ENCODE measurements at places on chromosomes 3 and 15.

GRCh38 chr15:59594493-59594942 is 17.1 kb upstream of the GCNT3 start:
- no peak for DNase-seq

GRCh38 chr3:9091486-9092235 is 128.4 kb upstream of the RAD18 start:
- DNase-seq = no peak

DNA sequence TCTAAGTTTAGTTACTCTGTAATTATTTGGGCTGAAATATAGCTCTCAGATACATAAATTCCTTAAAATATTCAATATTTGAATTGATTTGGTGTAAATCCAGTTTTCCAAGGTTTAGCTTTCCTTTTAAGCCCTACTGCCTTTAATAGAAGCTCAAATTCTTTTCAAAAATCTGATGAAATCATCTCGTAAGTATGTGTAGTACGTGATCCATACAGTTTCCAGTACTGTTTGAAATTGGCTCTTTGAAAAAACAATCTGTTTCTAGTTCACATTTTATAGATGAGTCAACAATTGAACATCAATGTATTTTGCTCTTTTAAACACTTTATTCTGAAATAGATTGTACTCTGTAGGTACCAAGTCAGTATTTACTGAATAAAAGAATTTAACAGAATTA is 84.2 kb downstream of the LRRC49 start:
- no peak for DNase-seq

DNA sequence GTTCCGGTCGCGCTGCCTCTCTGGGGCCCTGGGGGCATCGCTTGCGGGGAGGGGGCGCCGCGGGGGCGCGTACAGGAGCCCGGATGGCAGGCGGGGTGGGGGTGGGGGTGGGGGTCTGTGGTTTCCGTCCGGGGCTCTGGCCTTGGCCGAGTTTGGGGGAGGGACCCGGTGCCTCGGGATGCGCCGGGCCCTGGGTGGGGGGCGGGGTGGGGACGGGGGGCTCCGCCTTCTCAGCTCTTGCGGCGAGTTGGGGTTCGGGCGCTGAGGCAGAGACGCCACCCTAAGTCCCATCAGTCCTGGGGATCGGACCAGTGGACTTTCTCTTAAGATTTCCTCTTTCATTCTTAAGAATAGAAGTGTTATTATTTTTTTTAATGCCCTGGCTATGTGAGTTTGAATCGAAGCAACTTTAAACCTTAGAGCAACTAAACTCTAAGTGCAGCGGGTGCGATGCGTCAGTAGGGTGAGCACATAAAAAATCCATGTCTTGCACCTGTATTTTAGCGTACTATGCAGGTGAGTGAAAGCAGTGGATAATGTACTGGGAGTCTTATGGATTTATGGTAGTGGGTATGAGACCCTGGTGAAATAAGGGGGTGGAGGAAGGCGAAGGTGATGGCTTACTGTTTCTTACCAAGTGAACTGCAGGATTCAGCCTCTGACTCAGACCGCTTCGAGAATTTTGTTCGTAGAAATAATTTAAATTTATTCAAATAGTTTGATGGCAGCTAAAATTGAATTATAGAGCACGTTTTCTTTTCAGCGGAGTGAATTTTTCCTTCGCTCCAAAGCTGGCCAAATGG is 762 bp downstream of the CTNNB1 start:
- peak; percentile 27 for DNase-seq

- no peak for DNase-seq
These were observed 1.3 kb downstream of the TOP2B start for GRCh38 chr3:25663347-25663868.

GRCh38 chr15:40325700-40326099 is 2.2 kb downstream of the INAFM2 start:
- no peak for DNase-seq

DNA sequence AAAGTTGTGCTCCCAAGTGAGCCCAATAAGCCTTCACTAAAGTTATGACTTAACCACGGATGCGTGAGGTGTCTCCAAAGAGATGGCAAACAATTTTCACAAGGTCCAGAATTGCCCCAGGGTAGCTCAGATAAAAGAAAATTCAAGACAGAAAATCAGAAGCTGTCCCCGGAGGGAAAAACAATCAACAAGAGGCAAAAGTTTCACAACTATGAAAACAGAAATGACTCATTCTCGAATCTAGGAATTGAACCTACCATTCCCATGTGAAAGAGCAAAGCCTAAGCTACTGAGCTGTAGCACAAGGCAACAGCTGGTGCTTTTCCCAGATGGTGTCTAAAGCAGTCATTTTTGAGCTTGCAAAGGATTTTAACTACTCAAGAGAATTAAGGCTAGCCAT is 33.5 kb upstream of the MKRN3 start:
- DNase-seq = no peak

- DNase-seq = no peak
These were observed 66.8 kb upstream of the BLM start for GRCh38 chr15:90650117-90650955.

- no peak for DNase-seq
These were observed 41.2 kb downstream of the CEP63 start for GRCh38 chr3:134527037-134527436.

- no peak for DNase-seq
These were observed 544 bp upstream of the GATM start for GRCh38 chr15:45378913-45379262.

DNA sequence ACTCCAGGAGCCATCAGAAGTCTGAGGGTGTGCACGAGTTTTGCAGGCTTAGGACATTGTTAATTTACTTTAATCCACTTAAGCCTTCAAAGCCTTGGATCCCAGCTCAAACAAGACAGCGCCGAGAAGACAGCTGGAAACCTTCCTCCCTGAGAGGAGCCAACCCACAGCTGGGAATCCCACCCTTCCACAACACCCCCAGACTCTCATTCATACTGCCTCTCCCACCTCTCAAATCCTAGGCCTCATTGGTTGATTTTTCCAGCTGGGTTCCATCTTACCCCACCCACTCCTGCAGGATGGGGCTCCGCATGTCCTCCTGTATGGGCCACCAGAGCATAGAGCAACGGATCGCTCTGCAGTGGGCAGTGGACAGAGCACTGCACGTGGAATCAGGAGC is 80.4 kb downstream of the SEMA5B start:
- DNase-seq = no peak

GRCh38 chr15:37134699-37135131 is 34.4 kb upstream of the MEIS2 start:
- no peak for DNase-seq

- no peak for DNase-seq
These were observed 3.8 kb downstream of the NRROS start for GRCh38 chr3:196643201-196643749.

- no peak for DNase-seq
These were observed 164.7 kb downstream of the SQOR start for GRCh38 chr15:45799508-45799907.

GRCh38 chr15:48696627-48697312 is 51.3 kb upstream of the FBN1 start:
- DNase-seq = no peak

- DNase-seq = no peak
These were observed 451.9 kb downstream of the FOXP1 start for GRCh38 chr3:71131375-71132314.

GRCh38 chr3:100108464-100109079 is 5.7 kb downstream of the FILIP1L start:
- DNase-seq = no peak

DNA sequence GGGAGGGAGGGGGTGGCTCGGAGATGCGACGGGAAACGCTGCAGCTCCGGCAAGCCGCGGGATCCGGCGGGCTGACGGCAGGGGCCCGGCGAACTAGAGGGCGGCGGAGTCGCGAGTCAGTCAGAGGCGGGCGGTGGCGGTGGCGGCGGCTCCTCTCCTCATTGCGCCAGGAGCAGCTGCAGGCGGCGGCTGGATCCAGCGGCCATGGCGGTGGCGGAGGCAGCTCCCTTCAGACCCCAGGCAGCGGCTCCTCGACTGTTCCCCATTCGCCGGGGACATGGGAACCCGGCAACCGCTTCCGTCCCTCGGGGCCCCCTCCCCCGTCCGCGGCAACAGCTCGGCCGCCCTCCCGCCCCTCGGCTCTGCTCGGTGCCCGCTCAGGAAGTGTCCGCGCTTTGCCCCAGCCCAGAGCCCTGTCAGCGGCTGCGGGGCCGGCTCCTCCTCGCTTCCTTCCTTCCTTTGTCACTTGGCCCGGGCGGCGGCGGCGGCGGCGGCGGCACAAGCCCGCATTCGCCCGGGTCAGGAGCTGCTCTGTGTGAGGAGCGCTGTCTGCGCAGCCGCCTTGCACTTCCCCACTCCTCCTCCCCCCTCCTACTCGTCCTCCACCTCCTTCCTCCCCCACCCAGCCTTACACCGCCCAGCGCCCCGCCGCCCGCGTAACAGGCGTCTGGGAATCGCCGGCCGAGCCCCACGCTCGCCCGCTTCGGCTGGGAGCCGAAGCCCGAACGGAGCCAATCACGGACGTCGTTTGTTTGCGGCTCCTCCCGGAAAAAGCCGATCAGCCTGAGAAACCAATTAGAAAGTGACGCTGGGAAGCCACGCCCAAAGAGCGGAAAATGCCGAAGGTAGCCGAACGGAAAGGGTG is at the start of gene GSK3B:
Gene GSK3B, minus strand, starts transcription at position 537 of the 865 bp plus-strand sequence. CDS start 1,013 bp downstream, outside the sequence.
- DNase-seq = peak; percentile 69

DNA sequence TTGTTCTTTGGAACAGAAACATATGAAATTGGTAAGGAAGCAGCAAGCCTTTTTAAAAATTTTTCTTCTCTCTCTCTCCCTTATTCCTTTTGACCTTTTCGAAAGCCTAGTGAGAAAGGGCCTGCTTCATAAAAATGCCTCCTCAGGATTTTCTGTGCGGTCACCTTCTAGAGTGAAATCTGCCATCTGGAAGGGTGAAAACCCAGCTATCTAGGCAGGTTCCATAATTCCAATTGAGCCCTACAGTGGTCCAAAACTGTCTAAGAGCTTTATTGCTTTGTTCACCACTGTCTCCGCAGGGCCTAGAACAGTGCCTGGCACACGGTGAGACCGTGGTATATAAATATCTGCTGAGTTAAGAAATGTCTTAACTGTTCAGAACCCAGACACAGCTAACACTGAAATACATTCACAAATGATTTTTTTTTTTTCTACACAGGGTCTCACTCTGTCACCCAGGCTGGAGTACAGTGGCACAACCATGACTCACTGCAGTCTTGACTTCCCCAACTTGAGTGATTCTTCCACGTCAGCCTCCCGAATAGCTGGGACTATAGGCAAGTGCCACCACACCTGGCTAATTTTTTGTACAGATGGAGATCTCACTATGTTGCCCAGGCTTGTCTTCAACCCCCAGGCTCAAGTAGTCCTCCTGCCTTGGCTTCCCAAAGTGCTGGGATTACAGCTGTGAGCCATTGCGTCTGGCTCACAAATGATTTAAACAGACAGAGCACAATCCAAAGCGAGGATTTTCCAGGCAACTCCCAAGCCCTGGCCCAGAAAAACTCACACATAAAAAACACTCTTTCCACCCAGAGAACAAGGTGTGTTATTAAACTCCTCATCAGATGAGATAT is 64.4 kb downstream of the FRMD4B start:
- DNase-seq = no peak

DNA sequence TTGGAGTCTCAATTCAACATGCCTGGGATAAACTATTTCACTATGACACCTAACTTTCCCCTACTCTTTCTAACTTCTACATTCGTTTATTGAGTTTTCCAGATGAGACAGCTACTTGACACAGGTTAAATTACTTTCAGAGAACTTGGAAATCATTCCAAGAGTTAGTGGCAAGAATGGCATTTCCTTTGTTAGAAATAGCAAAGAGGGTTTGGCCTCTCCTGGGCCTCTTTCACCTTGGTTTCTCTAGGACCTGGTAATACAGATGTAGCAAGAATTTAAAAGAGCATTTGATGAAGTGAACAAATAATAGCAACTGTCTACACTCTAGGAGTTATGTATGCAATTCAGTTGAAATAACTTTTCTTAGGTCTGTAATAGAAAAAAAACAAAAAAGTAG is 748.9 kb downstream of the MECOM start:
- DNase-seq = no peak

DNA sequence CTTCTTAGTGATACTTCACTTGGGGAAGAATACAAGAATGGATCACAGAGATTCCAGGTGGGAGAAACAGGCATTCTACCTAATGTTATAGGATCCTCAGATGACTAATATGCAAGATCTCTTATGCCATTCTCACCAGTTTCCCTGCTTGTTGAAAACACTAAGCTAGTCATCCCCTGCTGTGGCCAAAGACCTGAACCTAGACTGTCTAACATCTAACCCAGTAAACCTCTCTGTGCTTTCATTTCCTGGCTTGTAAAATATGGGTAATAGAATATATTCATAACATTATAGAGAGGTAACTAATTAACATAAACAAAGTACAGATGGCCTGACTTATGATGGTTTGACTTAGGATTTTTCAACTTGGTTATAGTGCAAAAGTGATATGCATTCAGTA is 776.3 kb downstream of the TUSC7 start:
- DNase-seq = no peak

GRCh38 chr3:115092220-115092791 is 54.8 kb downstream of the ZBTB20 start:
- peak; percentile 0 for DNase-seq

DNA sequence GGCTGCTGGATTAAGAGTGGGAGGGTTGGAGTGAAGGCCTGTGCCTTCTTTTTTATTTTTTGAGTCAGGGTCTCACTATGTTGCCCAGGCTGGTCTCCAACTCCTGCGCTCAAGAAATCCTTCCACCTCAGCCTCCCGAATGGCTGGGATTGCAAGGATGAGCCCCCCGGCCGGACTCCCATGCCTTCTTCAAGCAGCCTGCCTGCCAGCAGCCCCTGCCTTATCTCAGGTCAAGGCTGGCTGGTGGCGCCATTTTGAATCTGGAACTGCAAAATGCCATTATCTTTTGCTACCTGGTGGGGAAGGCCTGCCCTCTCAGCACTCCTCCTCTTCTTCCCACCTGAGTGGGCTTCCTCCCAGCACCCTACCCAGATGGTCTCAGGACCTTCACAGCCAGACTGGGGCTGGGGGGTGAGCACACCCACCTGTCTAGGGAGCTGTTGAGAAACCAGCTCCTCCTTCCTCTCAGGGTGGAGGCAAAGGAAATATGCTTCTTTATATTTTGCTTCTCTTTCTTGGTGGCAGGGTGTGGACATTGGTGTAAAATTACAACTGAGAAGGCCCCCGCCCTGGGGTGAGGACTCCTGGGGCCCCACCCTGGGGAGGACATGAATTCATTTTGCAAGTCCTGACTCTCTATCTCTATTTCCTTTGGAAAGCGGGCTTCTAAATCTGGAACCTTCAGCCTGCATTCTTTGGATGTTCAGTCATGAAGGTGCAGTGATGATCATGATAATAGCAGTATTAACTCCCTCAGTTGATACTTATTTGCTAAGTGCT is 7.7 kb upstream of the FLNB start:
- no peak for DNase-seq

DNA sequence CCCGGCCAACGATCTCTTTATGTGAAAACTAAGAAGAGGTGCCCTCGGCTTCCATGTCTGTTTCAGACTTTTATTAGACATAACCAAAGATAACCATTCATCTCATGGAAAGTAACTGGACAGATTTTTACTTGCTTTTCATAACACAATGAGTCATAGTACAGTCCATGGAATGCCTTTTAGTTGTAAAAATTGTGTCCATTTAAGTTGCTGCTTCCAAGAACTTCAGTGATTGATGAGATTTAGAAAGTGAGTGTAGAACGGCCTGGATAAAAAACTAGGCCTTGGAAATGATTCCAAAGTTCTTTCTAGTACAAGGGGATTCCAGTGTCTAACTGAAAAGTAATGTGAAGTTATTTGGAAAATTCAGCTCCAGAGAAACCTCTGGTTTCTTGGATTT is 10.8 kb downstream of the EIF2AK4 start:
- DNase-seq = no peak

- no peak for DNase-seq
These were observed 130.2 kb downstream of the CHSY1 start for GRCh38 chr15:101121511-101122090.

GRCh38 chr3:72436863-72437592 is 411.2 kb downstream of the SHQ1 start:
- DNase-seq = no peak

GRCh38 chr3:152176241-152176640 is 92.5 kb upstream of the MBNL1 start:
- no peak for DNase-seq
